ENCODE measurements at places on chromosomes 7 and 10.

DNA sequence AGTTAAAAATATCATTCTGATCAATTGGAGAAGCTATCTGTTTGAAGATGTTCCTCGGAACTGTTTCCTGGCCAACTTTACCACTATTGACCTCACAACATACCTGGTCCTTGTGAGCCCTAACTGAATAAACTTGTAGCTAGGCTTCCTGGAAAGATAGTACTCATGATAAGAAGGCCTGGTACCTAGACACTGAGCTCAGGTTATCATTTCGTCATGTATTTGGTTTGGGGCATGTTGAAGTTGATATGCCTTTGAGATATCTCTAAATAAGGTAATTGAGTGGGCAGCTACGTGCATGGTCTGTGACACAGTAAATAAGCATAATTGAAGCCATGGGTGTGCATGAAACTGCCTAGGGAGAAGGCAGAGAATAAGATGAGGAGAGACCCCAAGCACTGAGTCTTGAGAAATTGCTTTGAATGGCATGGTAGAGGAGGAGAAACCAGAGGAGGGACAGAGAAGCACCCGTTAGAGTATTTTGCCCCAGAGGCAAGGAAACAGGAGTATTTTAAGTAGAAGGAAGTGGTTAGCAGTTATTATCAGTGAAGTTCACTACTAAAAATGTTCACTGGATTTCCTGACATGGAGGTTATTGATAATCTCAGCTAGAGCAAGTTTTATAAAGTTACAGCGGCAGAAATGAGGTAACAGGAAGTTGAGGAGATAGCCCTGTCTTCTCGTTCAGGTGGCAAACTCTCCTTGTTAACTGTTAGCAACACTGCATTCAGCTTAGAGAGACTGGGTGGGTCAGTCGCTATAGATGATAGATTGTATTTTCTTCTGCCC lies 55.6 kb downstream of the CC2D2B start:
- peak; percentile 36 for DNase-seq

- no peak for DNase-seq
These were observed 164.4 kb downstream of the SVIL start for GRCh38 chr10:29470355-29470705.

DNA sequence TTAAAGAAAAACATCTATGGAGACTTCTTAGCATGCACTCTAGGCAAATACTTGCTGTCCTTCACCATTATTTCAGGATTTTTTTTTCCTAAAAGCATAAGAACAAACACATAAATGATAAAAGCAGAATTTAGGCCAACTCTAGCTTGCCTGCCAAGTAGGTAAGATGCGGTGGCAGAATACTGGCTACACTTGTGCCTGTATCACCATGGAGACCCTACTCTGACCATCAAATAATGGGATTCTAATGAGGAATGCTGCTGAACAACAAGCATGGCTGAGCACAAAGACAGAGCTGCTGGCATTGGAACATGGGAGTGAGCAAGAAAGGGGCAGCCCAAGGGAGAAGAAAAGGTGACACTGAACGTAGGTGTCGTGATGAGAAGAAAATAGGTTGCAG lies 18.5 kb upstream of the TAS2R40 start:
- DNase-seq, result no peak

GRCh38 chr10:77741746-77742145 lies 104.1 kb upstream of the KCNMA1 start:
- no peak for DNase-seq

DNA sequence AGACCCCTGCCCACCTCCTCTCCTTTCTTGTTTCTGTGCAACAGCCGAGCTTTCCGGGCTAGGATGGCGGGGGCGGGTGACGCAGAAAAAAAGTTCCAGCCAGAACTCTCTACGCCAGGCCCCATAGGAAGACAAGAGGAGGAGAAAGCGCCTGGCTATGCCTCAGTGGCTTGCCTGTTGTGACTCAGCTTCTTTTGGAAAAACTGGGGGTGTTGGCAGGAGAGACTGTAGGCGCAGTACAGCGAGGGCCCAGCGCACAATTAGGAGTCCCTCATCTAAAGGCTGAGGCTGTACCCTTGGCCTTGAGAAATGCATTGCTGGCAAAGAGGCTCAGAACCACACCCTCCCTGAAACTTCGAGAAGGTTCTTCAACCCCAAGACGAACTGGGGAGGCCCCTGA lies 28.0 kb upstream of the KPNA7 start:
- DNase-seq, result no peak

- DNase-seq, result no peak
These were observed 112.5 kb downstream of the EGFR start for GRCh38 chr7:55131142-55131929.

- DNase-seq, result no peak
These were observed 75.2 kb downstream of the PPP1R3C start for GRCh38 chr10:91557651-91558111.

DNA sequence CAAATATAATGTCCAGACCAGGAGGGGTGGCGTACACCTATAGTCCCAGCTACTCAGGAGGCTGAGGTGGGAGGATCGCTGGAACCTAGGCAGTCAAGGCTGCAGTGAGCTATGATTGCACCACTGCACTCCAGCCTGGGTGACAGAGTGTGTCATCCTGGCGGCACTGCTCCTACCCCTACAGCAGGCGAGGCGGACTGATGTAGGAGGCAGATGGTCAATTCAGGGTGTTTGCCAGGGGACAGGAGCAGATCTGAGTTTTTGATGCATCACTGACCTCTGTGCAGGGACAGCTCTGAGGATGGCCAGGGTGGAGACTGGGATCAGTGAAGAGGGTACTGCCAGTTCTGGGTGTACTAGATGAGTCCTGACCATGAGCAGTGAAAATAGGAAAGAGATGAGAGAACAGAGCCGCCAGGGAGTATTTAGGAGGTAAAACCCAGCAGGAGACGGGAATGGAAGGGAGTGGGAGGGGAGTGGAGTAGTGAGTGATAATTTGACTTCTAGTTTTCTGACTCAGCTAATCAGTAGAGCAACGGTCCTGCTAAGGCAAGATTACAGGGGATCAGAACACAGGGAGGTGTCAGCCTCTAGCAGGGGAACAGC lies 75.3 kb downstream of the HIP1 start:
- DNase-seq, result no peak

DNA sequence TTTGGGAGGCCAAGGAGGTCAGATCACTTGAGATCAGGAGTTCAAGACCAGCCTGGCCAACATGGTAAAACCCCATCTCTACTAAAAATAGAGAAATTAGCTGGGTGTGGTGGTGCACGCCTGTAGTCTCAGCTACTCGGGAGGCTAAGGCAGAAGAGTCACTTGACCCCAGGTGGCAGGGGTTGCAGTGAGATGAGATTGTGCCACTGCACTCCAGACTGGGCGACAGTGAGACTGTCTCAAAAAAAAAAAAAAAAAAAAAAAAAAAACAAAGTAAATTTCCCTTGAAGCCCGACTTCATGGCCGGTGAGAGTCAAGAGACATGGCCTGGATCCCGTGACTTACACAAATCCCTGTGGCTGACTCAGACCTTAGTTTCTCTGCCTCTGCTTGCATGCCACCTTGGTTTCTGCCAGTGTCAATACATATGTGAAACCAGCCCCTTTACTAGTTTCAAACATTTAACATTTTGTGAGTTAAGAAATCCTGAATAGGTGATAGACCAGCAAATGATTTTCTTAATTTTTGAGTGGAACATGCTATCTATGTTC lies 62.8 kb downstream of the ZEB1 start:
- no peak for DNase-seq

DNA sequence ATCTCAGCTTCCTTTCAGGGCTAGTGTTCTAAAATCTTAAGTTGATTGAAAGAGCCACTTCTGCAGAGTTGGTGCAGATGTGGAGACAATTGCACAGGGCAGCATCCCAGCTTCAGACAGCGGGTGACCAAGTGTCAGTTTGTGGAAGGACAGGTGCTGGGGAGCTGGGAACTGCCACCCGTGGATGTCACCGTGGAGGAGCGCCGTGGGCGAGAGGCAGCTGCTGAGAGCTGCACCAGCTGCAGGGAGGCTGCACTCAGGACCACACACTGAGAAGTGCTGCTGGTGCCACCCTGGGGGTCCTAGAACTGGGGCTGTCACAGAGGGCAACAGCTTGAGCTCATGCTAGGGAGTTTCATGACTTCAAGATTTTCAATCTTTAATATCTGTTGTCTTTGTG lies 543.0 kb upstream of the FZD8 start:
- no peak for DNase-seq

GRCh38 chr7:96527133-96527827 lies 182.4 kb downstream of the SEM1 start:
- no peak for DNase-seq

- no peak for DNase-seq
These were observed 345.2 kb upstream of the SHH start for GRCh38 chr7:156157409-156158012.

DNA sequence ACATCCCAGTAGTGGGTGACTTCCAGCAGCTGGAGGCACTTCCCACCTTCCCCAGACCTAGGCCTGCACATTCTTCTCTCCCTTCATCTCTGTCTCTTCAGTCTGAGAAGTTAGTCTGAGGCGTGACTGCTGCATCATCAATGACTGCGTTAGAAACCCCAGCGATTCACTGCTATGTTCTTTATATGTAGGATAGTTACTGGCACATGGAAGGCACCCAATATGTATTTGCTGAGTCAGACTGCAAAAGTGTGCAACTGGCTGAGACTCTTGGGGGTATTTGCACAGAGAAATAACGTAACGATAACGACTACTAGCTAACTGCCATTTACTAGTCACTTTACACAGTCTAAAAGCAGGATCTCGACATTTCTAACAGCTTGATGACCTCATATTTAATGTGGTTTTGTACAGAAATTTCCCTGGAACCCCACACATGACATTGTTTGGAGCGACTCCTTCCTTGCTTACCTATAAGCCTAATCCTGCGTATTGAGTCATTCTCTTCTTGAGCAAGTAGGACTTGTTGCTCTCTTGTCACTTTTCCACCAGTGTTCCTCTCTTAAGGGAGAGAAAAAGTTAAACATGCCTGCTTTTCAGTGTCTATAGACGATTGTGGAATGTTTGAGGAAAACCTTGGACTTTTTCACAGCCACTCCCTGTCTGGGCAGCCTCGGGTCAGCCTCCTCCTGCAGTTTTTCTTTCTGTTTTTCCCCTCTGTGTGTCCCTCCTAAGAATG lies 45.5 kb downstream of the THNSL1 start:
- DNase-seq, result no peak

GRCh38 chr10:14414901-14415300 lies 84.2 kb upstream of the FRMD4A start:
- no peak for DNase-seq

DNA sequence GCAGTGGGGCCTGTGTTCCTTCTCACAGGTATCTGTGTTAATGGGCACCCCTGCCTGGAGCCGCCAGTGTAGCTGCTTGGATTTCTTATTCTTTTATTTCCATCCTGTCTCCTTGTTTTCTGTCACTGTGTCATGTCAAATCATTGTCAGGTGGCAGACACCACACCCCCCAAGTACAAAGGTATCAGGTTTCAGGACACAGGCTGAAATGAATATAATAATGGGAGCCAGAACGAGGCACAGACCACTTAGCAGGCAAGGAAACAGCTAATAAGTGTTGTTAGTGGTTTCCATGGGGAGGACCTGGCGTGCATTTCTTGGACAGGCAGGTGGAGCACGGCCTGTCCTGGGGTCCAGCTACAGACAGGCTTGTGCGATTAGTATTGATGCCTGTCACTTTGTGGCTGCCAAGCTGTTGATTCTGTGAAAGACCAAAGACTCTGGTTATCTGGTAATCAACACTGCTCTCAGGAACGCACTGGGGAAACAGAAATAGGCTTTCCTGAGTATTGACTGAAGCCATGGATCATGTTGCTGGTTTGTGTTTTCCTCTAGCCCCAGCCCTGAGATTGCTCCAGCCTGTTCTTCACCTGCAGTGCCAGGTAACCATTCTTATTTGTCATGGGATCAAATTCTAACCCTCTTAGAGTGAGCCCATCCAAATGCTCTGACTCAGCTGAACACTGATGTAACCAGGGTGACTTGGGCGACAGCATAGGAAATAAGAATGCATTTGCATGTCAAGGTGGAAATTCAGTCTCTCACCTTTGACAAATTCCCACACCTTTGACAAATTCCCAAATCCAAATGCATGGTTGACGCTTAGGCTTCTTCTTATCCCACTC lies 1002.0 kb downstream of the LRMDA start:
- DNase-seq, result no peak

DNA sequence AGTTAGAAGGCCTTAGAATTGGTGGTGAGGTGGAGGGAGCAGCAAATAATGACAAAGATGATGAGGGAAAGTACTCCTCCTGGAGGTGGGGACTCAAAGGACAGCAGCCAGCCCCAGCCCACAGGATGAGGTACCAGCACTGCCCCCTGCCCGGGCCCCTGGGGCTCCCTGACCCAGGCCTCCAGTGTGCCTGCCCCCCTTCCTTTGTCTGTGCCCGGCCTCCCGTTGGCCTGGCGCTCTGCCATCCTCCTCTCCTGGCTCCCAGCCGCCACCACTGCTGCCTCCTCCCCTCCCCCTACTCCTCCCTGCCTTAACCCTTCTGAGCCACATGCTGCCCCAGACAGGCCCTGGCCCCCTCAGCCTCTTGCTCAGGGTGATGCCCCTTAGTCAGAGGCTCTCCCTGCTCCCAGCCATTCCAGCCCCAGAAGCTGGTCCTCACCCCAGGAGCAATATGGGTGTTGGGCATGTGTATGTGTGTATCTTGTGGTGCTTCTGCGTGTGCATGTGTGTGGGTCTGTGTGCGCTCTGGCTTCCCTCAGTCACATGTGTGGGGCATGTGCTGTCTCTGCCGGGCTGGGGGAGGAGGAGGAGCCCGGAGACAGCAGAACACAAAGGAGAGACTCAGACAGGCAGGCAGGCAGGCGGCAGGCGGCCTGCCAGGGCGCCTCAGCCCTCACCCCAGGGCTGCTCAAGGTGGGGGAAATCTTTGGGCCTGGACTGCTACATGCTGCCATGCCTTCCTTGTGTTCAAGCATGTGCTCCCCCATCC lies 2.6 kb downstream of the LDB1 start:
- peak; percentile 83 for DNase-seq

DNA sequence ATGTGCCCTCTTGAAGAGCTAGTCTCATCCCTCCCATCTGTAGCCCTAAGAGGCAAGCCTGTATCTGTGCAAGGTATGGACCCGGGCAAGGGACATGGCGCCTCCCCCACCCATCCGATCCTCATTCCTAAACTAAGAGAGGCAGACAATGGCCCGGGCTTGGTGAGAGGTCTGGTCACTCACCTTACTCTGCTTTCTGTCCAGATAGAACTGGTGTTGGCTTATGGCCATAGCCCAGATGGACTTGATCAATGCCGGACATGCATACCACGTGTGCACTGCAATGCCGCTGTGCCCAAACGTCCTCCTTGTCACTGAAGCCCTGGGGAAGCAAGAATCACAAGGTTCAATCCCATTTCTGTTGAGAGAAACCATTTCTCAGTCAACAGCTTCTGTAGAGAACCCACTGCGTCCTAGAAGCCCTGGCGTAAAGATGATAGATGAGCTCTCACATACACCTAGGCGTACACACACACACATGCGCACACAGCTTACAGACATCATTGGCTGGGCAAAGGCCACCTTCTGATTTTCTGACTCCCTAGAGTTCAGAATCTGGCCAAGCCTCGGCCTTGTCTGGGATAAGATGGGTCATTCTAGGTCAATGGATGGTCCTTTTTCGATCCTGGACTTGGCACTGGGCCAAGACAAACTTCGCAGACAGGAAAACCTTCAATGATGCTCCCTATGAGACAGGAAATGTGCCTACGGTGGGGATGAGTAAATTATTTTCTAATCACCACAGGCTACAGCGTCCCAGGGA lies 114.6 kb downstream of the PRPF18 start:
- DNase-seq, result no peak
